K562 (cell line): ENCODE measurements at places on chromosomes 16 and 17. TPM values are rescaled to one million over a fixed set of nuclear protein-coding genes. Genes with fewer than 3 reads are reported as not detected.

Gene UNKL
- 22.3 and 30.2 TPM in 2 replicates for total RNA-seq

Gene CCL4
- total RNA-seq: 0.91 and 1.1 TPM in 2 replicates

Gene PYDC1
- total RNA-seq: not detected in 2 replicates

Gene GUCY2D
- not detected in 2 replicates for total RNA-seq

Gene NKD1
- 0.22 and 0.24 TPM in 2 replicates for total RNA-seq

Gene CKLF
- total RNA-seq: 84.8 and 91.1 TPM in 2 replicates

Gene MYH13
- total RNA-seq: not detected in 2 replicates

Gene CCL3
- total RNA-seq: 0.58 and 0.63 TPM in 2 replicates

Gene SALL1
- total RNA-seq: 0.07 TPM in 1 of 2 replicates, not detected in the other

Gene RNF112
- total RNA-seq: not detected in 2 replicates

Gene CDRT15L2
- not detected in 2 replicates for total RNA-seq

Gene RNF43
- 2.3 and 2.7 TPM in 2 replicates for total RNA-seq

Gene NHERF2
- 42.0 and 44.1 TPM in 2 replicates for total RNA-seq

Gene NLRC3
- total RNA-seq: 0.13 and 0.22 TPM in 2 replicates

Gene ZFHX3
- 0.07 and 0.11 TPM in 2 replicates for total RNA-seq
